ENCODE measurements at places on chromosomes 7 and 10. TPM values are rescaled to one million over a fixed set of nuclear protein-coding genes. Genes with fewer than 3 reads are reported as not detected.

MEST gene
- total RNA-seq = 367 TPM

GJD4 gene
- not detected for total RNA-seq

OIT3 gene
- 0.21 TPM for total RNA-seq

GRCh38 chr10:17122726-17123661, 6.6 kb downstream of the CUBN start:
- no peak for DNase-seq
- peaks cover 15% of the 10 kb centered on the region for H3K4me1 ChIP-seq
- H3K4me3 ChIP-seq = no peak overlapping the region
- H3K27ac ChIP-seq = peak overlapping the region; percentile 39
- no peaks in the 10 kb centered on the region for H3K27me3 ChIP-seq
- H3K36me3 ChIP-seq = peaks cover 2% of the 10 kb centered on the region

DCLRE1A gene
- 8.1 TPM for total RNA-seq

DNA sequence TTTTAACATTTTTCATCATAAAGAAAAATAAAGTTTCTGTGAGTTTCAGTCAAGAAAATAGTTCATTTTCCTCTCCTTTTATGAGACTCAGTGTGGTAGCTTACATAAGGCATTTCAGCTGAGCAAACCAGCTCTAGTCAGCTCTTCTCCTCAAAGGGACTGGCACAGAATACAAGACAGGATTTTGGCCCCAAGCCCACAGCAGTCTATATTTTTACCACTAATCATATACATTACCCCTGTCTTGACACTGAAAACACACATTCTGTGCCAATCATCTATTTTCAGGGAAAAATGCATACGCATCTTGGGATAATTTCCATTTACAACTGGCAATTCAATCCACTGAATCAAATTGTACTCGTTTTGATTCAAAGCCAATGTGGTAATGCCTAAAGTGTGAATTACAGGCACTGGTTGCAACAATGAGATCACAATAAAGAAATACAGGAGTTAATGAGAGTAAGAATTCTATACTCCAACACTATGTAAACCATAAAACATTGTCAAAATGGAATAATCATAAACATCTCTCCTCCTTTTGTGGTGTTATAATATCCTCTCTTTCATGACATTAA, 186.4 kb downstream of the CACNA2D1 start:
- H3K27ac ChIP-seq = no peak overlapping the region
- no peaks in the 10 kb centered on the region for H3K36me3 ChIP-seq
- no peak for DNase-seq
- peaks cover 19% of the 10 kb centered on the region for H3K4me1 ChIP-seq
- H3K27me3 ChIP-seq = no peaks in the 10 kb centered on the region
- H3K4me3 ChIP-seq = no peak overlapping the region

ABCB4 gene
- not detected for total RNA-seq

NUTM2E gene
- total RNA-seq = 0.89 TPM

DNA sequence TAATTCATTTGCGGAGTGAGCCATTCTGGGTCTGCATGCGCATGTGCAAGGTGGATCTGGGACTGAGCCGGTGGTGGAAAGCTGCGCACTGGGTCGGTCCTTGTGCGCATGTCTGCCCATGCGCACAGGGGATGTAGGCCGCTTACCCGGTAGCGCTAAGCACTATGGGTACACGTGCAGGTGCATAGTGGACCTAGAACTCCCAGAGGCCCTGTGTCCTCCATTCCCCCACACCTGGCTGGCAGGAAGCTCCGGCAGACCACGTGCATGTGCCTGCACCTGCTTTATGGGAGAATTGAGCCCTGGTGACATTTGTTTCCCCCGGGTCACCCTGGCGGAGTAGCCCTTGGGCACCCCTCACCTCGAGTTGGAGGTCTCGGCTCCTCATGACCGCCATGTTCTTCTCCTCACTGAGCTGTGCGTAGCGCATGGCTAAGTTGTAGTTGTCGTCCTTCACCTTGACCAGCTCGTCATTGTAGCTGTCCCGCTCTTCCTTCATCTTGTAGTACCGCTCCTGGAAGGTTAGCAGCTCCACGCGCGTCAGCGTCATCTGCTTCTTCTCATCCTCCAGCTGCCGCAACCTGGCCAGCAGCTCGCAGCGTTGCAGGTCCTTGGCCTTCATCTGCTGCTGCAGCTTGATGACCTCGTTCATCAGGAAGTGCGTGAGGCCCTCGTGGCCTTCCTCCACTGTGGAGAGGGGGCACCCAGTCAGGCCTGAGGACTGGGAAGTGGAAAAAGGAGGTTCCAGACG, 99.6 kb downstream of the CARD11 start:
- no peaks in the 10 kb centered on the region for H3K36me3 ChIP-seq
- peaks cover 66% of the 10 kb centered on the region for H3K27me3 ChIP-seq
- DNase-seq = peak; percentile 79
- no peak overlapping the region for H3K4me3 ChIP-seq

DNA sequence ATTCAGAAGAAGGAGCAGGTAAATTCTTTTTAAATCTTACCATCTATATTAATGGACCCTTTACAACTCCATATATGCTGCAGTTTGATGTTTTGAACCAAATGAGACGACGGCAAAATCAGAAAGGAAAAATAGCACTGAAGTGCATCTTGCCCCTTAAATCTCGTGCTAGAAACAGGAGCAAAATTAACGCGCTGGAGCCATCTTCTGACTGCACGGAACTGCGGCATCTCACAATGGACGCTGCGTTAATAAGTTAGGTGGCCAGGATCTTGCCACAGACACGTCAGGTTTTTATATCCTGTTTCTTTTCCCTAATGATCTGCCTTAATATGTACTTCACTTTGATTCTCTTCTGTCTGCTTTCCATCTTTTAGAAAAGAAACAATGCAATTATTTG, 354.5 kb downstream of the TFEC start:
- H3K27ac ChIP-seq = no peak overlapping the region
- H3K36me3 ChIP-seq = no peaks in the 10 kb centered on the region
- peaks cover 58% of the 10 kb centered on the region for H3K4me1 ChIP-seq

DNA sequence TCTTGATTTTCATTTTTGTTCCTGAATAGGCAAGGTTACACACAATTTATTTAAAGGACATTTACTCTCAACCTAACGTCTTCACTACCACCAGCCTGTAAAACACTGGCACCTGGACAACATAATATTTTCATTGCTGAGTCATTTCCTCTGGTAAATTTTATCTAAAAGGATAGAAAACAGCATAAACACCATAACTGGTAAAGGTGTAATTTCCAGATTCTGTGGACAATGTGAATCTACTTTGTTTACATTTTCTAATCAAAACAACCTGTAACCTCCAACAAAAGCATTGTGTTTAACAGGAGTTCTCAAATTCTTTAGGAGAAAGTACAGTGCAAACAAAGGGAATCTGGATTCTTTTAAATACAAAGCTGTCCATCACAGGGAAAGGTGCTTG, 472.0 kb upstream of the AKR1E2 start:
- peaks cover 48% of the 10 kb centered on the region for H3K4me1 ChIP-seq
- no peaks in the 10 kb centered on the region for H3K27me3 ChIP-seq
- no peaks in the 10 kb centered on the region for H3K36me3 ChIP-seq
- H3K4me3 ChIP-seq = no peak overlapping the region
- no peak for DNase-seq
- H3K27ac ChIP-seq = peak overlapping the region; percentile 71

C10orf53 gene
- total RNA-seq = not detected

DNA sequence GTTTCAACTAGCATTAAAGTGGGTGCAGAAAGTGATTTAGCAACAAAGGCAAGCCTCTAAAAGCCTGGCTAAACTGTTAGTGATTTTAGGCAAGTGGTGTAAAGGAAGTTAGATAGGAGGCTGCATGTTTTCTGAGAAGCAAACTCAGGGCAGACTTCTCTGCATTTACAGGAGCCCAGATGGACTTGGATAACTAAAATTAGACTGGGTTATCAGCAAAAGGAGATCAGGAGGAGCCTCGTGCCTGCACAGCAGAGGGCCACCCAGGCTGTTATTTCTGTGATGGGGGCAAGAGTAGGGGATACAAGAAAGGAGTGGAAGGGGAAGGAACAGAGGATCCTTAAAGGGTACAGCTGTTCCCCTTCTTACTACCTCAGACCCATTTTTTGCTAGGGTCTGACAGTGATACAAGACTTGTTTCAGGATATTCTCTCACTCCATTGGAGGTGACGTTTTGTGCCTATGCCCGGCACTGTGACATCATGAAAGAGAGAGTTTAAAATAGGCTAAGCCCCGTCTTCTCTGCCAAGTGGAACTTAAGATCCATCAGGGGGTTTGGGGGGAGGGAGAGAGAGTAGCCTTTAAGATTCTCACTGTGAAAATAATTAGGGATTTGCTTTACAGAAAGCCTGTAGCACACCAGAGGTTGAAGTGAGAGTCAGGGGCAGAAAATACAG, 49.6 kb upstream of the PDCD4 start:
- H3K27me3 ChIP-seq = peaks cover 2% of the 10 kb centered on the region
- H3K27ac ChIP-seq = no peak overlapping the region
- H3K36me3 ChIP-seq = peaks cover 2% of the 10 kb centered on the region
- H3K4me1 ChIP-seq = peaks cover 8% of the 10 kb centered on the region
- no peak for DNase-seq
- no peak overlapping the region for H3K4me3 ChIP-seq

TMEM196 gene
- not detected for total RNA-seq

DNA sequence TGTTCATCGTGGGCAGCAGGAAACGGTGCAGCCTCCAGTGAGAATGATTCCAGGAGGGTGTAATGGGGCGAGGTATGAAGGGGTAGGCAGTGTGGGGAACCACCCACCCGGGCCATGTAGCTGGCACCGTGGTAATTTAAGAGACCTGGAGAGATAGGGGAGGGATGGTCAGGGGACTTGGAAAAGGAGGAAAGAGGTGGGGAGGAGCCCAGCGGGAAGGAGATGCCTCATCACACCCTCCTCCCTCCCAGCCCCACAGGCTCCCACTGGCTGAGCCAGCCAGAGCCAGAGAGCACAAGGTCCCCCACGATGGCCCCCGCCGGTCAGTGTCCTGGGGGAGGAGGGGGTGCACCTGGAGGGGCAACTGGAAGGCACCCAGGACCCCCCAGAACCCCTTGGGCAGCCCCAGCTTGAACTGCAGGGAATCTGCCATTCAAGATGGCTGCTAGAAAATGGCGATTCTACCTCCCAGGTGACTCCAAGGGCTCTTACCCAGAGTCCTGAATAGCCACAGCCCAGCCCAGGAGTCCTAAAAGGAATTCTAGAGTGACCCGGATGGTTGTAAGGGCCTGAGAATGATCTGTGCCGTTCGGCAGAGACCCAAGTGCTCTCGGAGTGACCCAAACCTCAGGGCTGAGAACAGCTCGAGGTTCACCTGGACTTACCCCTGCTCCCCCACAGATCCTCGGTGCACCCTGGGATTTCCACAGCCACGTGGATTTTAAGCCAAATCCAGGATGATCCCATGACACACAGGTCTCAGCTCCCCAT, 28.8 kb downstream of the CALML3 start:
- no peak for DNase-seq
- no peaks in the 10 kb centered on the region for H3K27me3 ChIP-seq
- no peaks in the 10 kb centered on the region for H3K36me3 ChIP-seq
- peaks cover 16% of the 10 kb centered on the region for H3K4me1 ChIP-seq

Data from osteocyte (in vitro differentiated cells).